ENCODE measurements at places on chromosomes 7 and 10.
A peak's percentile ranks its signal among the peaks of the same experiment; 100 is the strongest.

DNA sequence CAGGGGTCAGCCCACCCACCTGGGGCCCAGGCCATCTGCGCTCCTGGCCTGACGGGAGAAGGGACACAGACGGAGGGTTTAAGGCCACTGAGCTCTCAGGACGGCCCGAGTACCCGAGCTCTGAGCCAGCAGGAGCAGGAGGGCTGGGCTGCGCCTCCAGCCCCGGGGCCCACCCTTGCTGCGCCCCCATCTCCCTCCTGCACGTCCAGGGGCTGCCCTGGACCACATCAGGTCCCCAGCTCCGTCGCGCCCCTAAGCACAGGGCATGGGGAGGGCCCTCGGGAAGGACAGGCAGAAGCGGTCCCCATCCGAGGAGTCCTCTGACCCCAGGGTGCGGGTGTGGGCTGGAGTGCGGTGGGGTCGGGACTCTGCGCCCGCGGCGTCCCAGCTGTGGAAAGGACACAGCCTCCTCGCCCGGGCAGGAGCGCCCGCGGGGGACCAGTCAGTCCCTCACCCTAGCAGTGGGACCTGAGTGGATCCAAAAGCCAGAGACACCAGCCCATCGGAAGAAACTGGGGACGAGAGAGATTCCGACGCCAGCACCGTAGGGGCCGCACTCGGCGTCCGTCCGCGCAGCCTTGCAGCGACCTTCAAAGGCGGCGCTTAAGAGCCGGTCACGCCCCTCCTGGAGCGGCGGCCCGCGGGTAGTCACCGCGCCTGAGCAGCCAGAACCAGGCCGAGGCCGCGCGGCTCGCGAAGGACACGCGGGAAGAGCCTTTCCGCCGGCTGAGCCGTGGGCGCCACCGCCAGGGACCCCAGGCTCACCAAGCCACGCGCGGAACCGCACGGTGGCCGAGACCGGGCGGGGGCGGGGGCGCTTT lies 15.9 kb downstream of the CAMK2B start:
- peak; percentile 38 for DNase-seq

DNA sequence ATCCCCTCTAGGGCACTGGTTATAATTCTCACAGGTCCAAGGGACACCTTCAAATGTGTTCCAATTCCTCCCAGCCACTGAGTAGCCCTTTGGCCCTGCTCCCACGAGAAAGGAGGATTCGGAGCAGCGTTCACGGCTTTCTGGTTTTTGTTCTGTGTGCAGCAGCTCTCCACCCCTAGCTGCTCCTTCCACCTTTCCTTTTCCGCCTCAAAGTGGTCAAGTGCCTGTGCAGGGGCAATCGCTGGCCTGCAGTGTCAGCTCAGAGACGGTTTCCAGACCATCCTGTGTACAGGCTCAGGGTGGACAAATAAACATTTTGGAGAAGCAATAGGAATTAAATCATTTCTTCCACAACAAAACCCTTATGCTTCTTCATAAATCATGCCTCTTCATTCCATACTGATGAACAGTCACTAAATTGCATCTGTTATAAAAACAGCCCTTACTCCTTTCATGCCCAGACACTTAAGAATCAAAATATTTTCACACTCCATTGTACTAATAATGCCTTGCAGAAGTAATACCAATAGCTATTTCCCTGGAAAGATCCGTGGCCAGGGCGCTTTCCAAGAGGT lies 1.1 kb downstream of the KIAA1549 start:
- DNase-seq = no peak

DNA sequence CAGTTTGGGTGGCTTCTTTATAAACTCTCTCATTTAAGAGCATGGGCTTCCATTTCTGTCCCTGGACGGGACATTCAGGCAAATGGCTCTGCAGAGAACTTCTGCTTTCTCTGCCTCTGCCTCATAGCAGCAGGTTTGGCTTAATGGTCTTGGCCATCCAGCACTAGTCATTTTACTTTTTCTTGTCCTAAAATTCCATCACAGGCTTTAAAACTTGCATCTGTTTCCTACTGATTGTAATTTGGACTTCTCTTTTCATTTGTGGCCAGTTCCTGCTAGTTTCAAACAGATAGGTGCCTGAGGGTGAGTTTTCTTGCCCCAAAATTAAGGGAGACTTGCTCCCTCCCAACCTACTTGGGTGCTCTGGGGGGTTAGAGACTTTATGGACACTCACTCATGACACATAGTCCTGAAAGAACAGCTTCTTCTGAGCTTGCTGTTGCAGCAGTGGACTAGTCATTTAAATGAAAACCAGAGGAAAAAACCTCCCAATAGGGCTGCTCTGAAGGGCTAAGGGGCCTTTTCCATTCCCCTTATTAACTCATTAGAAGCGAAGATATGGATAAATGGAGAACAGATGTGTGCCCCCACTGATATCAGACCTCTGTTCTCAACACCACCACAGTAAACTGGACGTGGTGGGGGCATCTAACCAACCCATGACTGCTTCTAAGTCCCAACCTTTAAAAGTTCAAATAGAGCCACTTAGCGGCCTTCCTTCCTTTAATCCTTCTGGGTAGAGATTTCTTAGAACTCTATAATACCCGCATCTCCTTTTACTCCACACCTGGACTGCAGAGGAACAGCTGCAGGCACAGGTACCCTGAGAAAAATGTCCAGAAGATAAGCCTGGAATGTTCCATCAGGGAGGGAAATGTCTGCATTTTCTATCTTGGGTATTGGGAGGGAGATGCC lies 38.8 kb downstream of the SVOPL start:
- DNase-seq = no peak

DNA sequence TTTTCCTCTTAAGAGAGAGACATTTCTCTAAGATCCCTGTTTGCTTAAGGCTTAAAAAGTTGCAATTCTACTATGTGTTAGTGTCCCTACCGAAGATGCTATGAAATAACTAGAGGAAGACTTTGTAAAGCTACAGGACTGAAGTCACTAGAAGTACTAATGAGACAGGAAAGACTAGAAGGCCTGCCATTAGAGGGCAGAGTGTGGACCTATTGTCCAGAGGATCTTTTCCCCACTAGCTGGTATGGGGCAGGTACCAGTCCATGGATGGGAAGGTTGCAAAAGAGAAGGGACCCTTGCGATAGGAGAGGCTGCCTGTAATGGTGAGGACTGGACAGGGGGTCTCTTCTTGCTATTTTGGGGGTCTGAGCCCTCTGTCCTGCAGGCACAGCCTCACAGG lies 178.1 kb downstream of the TMEM178B start:
- DNase-seq = no peak

DNA sequence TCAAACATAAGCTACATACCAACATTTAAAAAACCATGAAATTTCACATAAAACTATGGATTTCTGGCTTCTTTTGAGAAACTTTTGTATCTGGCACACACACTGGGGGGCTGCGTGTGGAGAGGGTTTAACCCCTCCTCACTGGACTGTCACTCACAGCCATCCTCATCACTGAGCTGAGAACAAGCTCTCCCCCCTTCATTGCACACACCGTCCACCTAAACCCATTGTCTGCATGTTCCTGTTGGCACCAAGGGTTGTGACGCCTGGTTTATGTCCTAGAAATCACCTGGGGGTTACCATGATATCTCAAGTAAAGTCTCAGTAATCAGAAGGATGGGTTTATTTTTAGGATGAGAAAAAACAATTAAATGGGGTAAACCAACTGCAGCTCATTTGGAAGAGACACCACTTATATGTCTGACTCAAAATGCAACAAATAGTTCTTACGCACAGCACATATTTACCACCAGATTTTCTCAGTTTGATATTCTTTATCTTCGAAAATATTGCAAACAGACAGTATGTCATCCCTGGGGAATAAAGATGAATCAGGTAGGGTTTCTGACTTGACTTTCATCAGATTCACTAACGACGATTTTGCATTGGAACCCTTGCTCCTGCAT lies 218.5 kb upstream of the KLF6 start:
- DNase-seq = no peak

- no peak for DNase-seq
Measured at GRCh38 chr10:6005856-6006395, 28.6 kb upstream of the IL15RA start.

DNA sequence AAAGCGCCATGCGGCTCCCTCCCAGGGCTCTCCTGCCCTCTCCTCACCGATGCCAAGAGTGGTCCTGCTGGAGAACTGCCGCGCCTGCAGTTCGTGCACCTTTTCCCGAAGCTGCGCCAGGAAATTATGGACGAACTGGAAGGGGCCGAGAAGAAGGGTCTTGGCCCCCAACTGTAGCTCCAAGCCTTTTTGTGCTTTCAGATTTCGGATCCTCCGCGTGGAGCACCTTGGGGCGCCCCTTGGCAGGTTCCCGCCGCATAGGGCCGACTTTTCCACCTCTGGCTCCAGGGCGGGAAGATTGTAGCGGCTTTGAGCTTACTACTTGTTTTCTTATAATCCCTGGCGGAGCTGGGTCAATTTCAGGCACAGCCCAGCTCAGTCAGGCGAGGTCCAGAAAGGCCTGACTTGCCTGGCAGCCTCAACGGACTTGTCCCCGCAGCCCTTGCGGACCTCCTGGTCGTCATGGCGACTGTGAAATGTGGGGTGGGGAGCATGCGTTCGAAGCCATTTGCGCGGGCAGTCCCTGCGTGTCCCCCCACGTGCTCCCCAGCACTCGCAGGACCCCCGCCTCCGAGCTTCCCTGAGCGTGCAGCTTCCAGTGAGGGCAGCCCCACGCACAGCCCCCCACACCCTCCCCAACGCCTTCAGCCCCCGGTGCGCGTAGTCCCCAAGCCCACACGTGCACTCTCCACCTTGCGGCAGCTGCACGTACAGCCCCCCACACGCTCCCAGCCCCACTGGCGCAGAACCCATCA lies 129.9 kb downstream of the KBTBD2 start:
- no peak for DNase-seq

GRCh38 chr10:123045961-123046731 lies 37.3 kb downstream of the ACADSB start:
- DNase-seq = no peak

DNA sequence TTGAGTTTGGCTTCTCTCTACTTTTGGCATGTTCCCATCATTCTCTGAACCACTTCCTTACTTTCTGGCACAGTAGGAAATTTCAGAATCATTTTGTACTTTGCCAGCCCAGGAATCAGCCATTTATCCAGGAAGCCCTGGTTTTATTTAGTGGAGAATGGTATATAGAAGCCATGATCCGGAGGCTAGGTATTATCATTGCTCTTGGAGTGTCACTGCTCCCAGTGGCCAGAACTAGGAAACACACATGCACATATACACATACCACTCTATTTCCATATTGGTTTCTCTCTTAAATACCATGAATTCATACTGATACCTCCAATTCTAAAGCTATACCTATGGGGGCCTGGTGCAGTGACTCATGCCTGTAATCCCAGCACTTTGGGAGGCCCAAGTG lies 36.3 kb downstream of the SUFU start:
- no peak for DNase-seq

GRCh38 chr10:43204943-43205671 lies 61.8 kb downstream of the RASGEF1A start:
- peak; percentile 57 for DNase-seq

DNA sequence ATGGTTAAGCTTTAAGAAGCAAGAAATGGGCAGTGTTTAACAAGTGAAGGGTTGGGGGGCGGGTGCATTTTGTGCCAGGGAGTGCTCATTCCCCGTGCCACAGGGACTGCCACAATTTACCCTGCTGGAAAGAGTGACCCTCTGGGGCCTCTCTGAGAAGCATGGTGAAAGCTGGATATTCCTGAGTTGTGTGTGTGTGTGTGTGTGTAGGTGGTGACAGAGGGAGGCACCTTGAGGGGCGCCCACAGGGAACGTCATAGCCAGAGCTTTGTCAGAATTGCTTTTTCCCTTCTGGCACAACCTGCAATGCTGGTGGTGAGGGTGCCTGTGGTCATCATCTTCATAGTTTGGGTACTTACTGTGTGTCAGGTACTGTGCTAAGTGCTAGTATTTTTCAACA lies 2.5 kb upstream of the WDR86 start:
- no peak for DNase-seq

DNA sequence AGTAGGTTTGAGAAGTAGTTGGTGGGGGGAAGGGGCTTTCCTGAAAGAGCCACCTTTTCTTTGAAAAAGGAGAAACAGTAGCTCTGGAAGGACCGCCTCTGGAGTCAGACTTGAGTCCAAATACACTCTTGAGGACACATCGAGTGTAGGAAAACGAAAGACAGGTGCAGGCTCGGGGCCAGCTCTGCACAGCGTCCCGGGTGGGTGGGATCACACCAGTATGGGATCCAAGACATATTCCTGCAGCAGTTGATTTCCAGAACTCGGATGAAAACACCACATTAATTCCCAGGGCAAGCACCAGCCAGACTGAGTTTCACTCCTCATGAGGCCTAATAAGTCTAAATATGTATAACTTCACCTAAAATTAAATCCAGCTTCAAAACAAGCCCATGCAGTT lies 61.4 kb downstream of the ASB13 start:
- DNase-seq = no peak

- no peak for DNase-seq
Measured at GRCh38 chr7:29623973-29624372, 60.3 kb downstream of the PRR15 start.

- no peak for DNase-seq
Measured at GRCh38 chr7:28432105-28432504, 19.8 kb downstream of the CREB5 start.

- DNase-seq = no peak
Measured at GRCh38 chr10:104300002-104300735, 31.2 kb downstream of the GSTO2 start.

DNA sequence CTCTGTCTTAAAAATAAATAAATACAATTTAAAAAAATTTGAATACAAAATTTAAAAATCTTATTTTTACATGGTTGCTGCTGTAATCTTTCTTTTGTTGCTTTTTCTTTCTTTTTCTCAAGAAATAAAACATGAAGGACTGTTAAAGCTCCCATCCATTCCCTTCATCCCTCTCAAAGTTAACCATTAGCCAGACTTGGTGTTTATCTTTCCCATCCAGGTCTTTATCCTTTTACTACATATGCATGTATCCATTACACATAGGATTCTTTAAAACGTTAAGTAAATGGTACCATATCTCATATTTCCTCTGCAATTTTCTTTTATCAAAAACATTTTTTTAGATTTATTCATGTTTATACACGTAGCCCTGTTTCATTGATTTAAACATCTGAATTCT lies 70.1 kb downstream of the CREB3L2 start:
- no peak for DNase-seq

GRCh38 chr10:81873932-81874816 lies 820 bp upstream of the NRG3 start:
- DNase-seq = no peak

DNA sequence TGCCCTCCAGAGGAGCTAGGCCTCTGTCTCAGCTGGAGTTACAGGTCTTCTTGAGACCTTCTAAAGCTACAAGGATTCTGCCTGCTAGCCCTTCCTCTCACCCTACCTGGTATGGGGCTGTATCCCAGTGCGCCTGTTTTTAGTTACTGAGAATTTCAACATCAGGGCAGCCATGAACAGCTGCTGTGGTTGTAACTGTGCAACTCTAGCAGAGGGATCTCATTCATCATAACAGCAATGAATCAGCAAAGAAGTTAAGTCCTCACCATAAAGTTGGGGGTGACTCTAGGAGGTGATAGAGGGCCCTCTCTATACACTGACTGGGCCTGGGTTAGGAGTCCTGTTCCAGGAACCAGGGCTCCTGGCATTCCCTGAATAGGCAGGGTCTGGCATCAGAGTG lies 14.0 kb upstream of the CDH23 start:
- DNase-seq = no peak

- no peak for DNase-seq
Measured at GRCh38 chr7:100887516-100888290, 1.8 kb downstream of the UFSP1 start.
